C1 segment of cervical spinal cord (tissue), 14 donors: ENCODE measurements at places on chromosomes 4 and X.

DNA sequence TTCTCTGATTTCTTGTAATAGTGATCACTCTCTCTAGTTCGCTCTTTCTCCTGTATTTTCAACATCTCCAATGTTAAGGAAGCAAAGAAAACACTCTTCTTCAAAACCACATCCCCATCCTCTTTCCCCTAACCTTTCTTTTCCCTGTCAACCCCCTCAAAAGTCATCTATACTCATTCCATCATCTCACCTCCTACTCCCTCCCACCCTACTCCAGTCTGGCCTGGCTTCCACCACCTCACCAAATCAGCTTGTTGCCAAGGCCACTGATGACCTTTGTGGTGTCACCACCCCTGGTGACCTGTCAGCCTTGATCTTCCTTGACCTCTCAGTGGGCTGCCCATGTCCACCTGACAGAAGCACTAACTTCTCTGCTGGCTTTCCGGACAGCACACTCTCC lies 2.3 kb downstream of the FAM3A start:
- no peak for DNase-seq

DNA sequence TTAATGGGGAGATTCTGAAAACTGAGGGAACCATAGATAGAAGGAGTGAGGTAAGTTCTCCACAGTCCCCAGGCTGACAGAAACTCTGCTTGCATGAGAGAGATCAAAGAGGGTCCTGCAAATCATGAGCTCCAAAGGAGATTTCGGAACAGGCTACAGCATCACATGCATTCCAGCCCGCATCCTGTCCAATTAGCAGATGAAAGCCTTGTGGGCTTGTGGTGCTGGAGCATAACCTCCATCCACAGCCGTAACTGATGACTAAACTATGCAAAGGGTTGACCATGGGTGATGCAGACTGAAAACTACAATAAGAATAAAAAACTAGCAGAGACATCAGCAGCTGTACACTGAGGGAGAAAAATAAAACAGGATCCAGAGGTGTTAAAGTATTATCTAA lies 654.5 kb downstream of the TLL1 start:
- no peak for DNase-seq

- DNase-seq: no peak
These were observed 5.2 kb downstream of the YIPF6 start for GRCh38 chrX:68503836-68504636.

GRCh38 chr4:40193578-40193977 lies 3.3 kb upstream of the RHOH start:
- DNase-seq: no peak

GRCh38 chr4:40453912-40454311 lies 118.8 kb downstream of the CHRNA9 start:
- no peak for DNase-seq

GRCh38 chr4:158208963-158209640 lies 1.2 kb upstream of the TMEM144 start:
- no peak for DNase-seq

- DNase-seq: no peak
These were observed 16.4 kb downstream of the TCEANC start for GRCh38 chrX:13669246-13669737.

DNA sequence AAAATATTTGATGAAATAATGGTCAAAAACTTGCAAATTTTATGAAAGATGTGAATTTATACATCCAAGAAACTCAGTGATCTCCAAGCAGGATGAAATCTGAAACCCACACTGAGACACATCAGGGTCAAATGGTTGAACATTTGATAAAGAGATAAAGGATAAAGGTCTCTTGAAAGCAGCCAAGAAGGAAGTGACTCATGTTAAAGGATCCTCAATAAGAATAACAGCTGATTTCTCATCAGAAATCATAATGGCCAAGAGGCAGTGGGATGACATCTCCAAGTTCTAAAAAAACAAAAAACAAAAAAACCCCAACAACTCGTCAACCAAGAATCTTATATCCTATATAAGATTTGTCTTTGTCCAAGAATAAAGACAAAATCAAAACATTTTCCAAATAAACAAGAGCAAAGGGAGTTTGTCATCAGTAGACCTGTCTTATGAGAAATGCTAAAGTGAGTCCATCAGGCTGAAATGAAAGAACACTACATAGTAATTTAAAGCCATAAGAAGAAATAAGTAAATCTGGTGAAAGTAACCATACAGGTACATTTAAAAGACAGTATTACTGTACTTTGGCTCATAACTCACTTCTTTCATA lies 121.7 kb downstream of the PDS5A start:
- DNase-seq: no peak

DNA sequence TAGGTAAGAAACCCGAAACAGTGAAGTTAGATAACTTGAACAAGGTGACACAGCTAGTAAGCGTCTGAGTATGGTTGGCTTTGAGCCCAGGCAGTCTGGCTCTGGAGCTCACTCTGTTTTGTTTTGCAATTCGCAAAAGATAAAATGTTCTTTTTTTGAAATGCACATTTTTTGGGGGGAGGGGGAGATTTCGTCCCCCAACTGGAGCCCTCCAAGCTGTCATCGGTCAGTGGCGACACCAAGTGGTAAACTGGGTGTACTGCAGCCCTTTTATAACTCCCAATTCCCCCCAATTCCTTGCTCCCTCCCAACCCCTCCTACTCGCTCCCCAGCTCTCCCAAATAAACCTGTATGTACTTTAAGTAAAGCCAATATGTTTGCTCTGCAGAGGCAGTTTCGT lies 2.8 kb upstream of the CLCN5 start:
- peak; percentile 0 for DNase-seq

- no peak for DNase-seq
These were observed 7.9 kb downstream of the MBTPS2 start for GRCh38 chrX:21847342-21847741.

- DNase-seq: no peak
These were observed 1.7 kb downstream of the TSPAN7 start for GRCh38 chrX:38563030-38563429.

DNA sequence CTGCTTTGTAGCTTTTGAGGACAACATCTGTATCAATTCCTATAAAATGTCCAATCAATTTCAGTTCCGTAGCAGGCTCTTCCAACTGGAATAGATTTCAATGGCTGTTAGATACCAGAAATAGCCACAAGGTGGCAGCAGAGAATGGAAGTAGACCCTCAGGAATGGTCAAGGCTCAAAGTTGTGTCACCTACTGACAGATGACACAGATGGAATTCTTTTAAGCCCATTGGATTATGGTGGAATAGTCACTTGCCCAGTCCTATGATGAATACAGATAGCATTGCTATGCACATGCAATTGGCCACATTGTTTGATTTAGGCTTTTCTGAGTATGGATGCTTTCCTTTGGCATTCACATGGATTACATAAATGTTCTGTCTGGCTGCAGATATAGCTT lies 130.4 kb upstream of the RADX start:
- no peak for DNase-seq

DNA sequence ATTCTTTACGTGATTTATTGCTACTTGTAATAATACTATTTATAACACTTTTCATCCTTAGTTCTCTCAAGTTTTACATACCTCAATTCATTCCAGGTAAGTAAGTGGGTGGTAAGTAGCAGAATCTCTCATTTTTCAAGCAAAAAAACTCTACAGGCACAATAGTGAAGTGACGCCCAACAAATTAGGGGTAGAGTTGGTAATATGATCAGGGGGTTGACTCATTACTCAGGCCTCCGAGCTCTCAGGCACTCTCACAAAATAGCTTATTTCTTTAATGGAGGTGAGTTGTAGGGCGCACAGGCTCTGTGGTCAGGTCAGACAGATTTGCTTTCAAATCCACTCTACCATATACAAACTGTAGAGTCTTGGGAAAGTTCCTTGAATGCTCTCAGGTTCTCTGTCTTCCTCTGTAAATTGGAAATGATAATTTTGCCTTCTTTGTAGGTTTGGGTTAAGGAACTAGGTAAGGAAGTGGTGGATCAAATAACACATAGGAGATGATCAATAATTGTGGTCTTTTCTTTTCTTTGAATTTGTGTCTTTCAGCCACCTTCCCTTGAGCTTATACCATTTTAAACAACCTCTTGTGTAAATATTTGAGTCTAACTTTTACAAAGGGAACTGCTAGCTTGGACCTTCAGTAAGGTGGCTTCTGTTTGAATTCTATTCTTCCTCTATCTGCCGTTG lies 134.9 kb upstream of the LEF1 start:
- no peak for DNase-seq

GRCh38 chr4:126513596-126513995 lies 1119.2 kb upstream of the INTU start:
- DNase-seq: no peak

DNA sequence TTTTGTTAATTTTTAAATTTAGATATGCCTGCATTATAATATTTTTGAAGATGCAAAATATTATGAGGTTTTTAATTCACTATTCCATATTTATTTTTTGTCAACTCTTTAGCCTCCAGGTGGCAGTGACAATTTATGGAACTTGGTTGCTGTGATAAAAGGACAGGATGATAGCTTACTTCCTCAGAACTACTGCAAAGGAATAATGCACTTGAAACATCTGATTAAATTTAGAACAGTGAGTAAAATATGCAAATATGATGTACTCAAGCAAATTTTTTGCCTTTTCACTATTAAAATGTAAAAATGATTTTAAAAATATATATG lies 45.1 kb downstream of the SPATA4 start:
- DNase-seq: no peak

- no peak for DNase-seq
These were observed 251.5 kb downstream of the RASL11B start for GRCh38 chr4:53113431-53114225.

GRCh38 chr4:10096201-10096977 lies 20.2 kb downstream of the WDR1 start:
- DNase-seq: peak; percentile 54

GRCh38 chr4:3648731-3649130 lies 116.5 kb upstream of the LRPAP1 start:
- DNase-seq: no peak

DNA sequence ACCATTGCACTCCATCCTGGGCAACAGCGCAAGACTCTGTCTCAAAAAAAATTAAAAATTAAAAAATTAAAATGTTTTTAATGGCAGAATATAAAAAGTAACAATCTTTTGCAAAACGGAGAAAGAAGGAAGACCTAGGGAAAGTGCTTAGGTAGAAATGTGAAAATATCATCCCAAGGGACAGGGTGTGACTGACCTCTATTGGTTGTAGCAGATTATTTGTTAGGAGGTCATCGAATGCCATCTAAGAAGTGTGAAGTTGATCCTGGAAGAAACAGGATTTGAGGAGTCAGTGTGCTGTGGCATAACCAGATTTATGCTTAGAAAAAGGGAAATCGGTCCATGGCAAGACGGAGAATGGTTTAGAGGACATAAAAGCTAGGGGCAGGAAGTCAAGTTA lies 18.1 kb upstream of the C4orf36 start:
- DNase-seq: no peak

GRCh38 chrX:68831405-68832100 lies 2.7 kb downstream of the EFNB1 start:
- no peak for DNase-seq

DNA sequence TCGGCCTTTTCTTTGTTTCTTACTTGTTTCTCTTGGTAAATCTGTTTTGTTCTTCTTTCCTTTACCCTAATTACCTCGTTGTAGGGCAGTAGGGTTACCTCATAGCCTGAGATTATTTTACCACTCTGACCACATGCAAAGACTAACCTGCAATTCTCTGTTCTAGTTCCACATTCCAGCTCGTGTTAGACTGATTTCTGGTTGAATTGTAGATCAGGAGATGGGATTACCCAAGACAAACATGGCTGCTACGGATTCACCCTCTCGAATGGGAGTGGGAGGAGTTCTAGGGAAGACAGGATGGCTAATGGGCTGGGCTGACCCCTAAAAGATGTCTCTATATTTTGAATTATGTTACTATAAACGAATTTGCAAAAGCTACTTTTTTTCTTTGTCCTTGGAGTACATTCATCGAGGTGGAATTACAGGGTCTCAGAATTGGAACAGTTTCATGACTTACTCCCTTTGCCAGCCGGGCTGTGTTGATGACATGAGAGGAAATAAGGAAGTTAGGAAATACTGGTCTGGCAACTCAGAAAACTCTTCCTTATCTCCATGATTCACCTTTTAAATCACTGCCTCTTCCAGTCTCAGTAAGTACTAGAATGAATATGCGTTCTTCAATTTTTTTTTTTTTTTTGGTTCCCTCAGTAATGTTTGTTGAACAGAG lies 36.7 kb upstream of the FBXW7 start:
- no peak for DNase-seq

GRCh38 chrX:47562615-47563243 lies 1.7 kb downstream of the ARAF start:
- DNase-seq: no peak

DNA sequence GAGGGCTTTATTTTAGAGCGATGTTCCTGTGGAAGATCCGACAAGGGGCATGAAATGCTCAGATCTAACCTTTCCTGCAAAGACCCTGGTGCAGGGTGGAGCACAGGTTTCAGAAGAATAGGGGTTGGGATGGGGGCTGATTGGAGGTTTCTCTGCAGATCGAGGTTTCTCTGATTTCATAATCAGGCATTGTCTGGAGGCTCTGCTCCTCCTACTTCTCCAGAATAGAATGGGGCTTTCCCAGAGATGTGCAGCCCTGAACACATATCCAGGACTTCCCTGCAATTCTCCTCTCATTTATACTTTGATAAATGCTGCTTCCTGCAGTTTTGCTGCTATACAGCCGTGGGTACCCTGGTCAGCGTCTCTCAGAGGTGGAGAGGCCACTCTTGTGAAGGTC lies 397.6 kb upstream of the BOD1L1 start:
- DNase-seq: no peak

GRCh38 chr4:98641376-98641775 lies 17.0 kb downstream of the TSPAN5 start:
- no peak for DNase-seq

GRCh38 chr4:164997941-164998340 lies 20.5 kb upstream of the TRIM61 start:
- no peak for DNase-seq

- no peak for DNase-seq
These were observed 348.3 kb downstream of the ARHGAP24 start for GRCh38 chr4:85823295-85823694.

GRCh38 chr4:59818656-59819055 lies 1381.5 kb upstream of the ADGRL3 start:
- no peak for DNase-seq

GRCh38 chr4:184487503-184487902 lies 13.2 kb upstream of the IRF2 start:
- DNase-seq: no peak

GRCh38 chr4:1105067-1105466 lies 8.3 kb downstream of the RNF212 start:
- DNase-seq: no peak

DNA sequence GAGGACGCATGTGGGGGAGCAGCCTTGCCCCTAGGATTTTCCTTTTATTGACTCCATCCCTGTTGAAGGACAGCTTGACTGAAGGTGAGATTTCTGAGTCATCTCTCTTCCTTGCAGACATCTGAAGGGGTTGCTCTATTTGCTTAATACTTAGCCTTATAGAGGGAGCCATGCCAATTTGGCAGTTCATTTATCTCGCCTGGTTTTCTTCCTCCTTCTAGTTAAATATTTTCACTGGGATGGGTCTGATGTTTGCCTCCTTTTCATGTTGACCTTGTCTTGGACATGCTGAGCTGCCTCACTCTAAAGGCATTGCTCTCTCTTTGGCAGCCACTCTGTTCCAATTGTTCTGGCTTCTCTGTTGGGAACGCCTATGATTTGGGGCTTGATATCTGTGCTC lies 151.0 kb upstream of the PSAPL1 start:
- DNase-seq: no peak

GRCh38 chrX:116198810-116199209 lies 28.3 kb downstream of the AGTR2 start:
- DNase-seq: no peak

- no peak for DNase-seq
These were observed 177.4 kb downstream of the DCHS2 start for GRCh38 chr4:154314248-154314647.

- no peak for DNase-seq
These were observed 663 bp upstream of the USP53 start for GRCh38 chr4:119211867-119212233.

- no peak for DNase-seq
These were observed 387.9 kb upstream of the TENM3 start for GRCh38 chr4:181855307-181855706.
